Activated CD4-positive, alpha-beta T cell treated with anti-CD3 and anti-CD28 coated beads for 48 hours (primary cell): ENCODE measurements at places on chromosomes 7 and 10.

GRCh38 chr10:102923601-102924000, 5.5 kb downstream of the CNNM2 start:
- DNase-seq = no peak

DNA sequence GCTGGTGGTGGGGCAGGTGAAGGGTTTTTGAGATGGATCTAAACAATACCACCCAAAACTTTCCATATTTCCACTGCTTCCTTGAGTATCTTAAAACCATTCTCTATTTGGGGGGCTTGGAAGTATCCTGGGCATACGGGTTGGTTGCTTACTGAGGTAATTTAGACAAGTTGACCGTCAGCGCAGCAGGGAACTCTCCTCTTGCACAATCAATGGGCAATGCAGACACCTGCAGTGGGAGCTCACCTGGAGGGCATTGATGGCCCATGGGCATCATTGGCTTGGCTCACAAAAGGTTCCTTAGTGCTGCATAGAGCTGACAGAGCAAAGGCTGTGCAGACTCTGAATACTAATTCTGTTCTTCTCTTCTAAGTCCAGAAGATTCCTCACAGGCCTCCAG, 101.5 kb downstream of the EPDR1 start:
- no peak for DNase-seq

DNA sequence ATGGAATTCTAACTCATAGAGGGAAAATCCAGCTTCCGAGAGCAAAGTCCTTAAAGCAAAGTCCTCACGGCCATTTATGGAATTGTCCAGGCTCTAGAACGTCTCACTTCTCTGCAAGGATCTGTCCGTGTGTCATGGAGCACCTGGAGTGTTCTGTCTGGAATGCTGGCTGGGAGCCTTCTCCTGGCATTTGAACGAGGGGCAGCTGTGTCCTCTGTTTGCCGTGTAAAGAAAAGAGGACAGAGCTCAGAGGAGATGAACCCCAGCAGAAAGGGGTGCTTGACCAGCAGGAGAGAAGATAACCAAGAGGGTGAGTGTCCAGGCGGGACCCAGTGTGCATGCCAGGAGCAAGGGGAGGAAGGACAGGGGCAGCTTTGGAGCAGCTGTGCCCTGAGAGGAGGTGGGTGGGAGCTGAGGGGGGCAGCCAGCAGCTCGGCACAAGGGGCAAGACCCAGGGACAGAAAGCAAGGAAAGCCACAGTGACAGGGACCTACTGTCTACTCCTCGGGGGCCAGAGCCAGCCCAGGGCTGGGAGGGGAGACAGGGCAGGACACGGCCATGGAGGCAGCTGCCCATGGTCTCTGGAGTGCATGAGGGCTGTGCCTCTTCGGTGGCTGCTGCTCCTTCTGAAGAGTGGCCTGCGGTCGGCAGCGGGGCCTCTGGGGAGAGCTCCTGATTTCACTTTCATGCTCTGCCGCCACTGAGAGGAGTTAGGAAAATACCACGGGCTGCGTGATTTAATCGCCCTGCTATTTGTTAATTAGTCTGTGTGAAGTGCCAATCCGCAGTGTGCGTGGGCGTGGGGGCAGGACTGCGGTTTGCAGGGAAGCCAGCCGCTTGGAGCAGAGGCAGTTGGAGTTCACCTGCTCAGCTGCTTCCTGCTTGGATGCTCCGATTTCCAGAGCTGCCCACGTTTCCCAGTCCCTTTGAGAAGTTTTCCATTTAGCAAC, 149.3 kb upstream of the SHH start:
- DNase-seq = peak; percentile 53

DNA sequence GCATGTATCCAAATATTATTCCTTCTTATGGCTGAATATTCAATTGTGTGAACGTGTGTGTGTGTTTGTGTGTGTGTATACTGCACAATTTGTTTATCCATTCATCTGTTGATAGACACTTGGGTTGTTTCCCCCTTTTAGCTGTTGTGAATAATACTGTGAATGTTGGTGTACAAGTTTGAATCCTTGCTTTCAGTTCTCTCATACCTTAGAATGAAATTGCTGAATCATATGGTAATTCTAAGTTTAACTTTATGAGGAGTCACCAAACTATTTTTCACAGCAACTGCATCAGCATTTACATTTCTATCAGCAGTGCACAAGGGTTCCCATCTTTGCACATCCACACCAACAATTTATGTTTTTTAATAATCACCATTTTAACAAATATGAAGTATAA, 86.9 kb upstream of the GATAD1 start:
- DNase-seq = no peak

- peak; percentile 39 for DNase-seq
Measured at GRCh38 chr10:70052462-70053217, at the start of gene MACROH2A2. TSS of gene MACROH2A2 (plus strand) at chr10:70052846. CDS start at chr10:70075659, 22,813 bp downstream.
